Stimulated activated effector memory CD8-positive, alpha-beta T cell treated with anti-CD3 and anti-CD28 coated beads, Interleukin-12 subunit alpha, Interleukin-12 subunit beta, amount 100 ng/mL, for 72 hours (primary cell): ENCODE measurements at places on chromosomes 7 and 10.
A peak's percentile ranks its signal among the peaks of the same experiment; 100 is the strongest.

DNA sequence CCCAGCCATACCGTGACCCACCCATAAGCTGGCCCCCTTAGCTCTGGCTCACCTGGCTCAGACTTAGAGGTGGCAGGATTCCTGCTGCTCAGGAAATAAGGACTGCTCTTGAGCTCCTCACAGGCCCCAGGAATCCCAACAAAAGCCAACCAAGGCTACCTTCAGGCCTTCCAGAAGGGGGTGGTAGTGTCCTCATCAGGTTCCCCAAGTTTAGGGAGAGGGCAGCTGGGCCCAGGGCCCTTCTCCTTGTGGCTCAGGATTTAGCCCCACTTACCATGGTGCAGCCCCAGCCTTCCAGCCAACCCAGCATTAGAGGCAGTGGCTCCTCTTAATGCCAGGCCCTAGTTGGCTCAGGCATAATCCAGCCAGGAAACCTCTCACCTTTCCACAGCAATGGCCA lies 23.5 kb downstream of the NPFFR1 start:
- DNase-seq: no peak

GRCh38 chr7:18175801-18176450 lies 148.3 kb upstream of the PRPS1L1 start:
- DNase-seq: no peak

GRCh38 chr10:48699011-48699627 lies 14.4 kb downstream of the WDFY4 start:
- no peak for DNase-seq

GRCh38 chr10:44316187-44316921 lies 68.5 kb downstream of the CXCL12 start:
- DNase-seq: peak; percentile 46

- DNase-seq: no peak
These were observed 129.1 kb upstream of the RNF32 start for GRCh38 chr7:156511426-156511825.
